ENCODE measurements at places on chromosomes 5 and 9. TPM values are rescaled to one million over a fixed set of nuclear protein-coding genes. Genes with fewer than 3 reads are reported as not detected.

GRCh38 chr9:37923796-37924427 lies 20.0 kb upstream of the SLC25A51 start:
- DNase-seq = no peak

DNA sequence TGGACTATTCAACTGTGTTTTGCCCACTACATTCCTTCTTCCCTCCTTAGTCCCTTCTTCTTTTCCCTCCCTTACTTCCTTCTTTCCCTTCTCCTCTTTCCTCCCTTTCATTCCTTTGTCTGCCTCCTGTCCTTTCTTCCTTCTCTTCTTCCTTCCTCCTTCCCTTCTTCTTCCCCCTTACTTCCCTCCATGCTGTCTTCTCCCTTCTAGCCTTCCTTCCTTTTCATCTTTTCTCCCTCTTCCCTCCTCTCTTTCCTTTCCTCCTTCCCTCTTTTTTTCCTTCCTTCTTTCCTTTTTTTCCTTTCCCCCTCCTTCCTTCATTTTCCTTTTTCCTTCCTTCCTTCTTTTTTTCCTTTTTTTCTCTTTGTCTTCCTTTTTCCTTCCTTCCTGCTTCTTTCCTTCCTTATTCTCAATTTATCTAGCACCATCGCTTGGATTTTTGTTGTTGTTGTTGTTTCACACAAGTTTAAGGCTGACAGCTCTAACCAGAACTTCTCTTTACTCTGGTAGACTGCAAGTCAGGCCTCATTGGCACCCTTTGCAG lies 123.4 kb downstream of the CEMIP2 start:
- DNase-seq = no peak

- DNase-seq = no peak
Observed at GRCh38 chr5:80874162-80874561, 86.0 kb upstream of the RASGRF2 start.

DNA sequence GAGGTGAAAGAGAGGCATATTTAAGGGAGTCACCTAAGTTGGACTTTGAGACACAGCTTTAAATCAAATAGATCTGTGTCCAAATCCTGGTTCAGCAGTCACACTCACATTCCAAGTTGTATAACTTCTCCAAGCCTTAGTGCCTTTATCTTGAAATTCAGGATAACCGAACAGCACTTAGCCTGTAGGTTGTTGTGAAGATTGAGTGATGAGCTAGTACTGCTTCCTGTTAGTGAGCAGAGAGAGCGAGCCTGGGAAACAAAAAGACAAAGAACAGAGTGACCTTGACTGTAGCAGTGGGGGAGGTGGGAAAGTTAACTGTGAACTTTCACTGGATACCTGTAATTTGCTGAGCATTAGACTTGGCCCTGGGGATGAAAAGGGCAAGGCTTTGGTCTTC lies 22.4 kb downstream of the MAML1 start:
- DNase-seq = no peak

GRCh38 chr9:20031836-20032235 lies 243.0 kb upstream of the SLC24A2 start:
- DNase-seq = no peak

DNA sequence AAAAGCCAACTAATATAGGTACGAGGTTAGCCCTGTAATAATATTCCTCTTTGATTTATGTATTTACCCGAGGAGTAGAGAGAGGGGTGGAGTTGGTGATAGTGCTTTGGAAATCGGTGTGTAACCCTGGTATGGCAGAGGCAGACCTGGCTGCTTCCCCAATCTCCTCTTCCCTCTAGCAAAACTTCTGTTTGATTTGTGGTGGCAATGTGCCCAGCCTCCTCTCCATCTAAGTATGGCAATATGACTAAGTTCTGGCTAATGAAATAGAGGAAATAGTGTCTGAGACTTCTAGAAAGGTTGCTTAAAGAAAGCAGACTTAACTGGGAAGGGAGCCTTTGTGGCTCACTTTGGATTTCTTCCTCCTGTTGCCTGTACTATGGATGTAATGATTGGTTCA lies 491.1 kb downstream of the ENC1 start:
- DNase-seq = no peak

DNA sequence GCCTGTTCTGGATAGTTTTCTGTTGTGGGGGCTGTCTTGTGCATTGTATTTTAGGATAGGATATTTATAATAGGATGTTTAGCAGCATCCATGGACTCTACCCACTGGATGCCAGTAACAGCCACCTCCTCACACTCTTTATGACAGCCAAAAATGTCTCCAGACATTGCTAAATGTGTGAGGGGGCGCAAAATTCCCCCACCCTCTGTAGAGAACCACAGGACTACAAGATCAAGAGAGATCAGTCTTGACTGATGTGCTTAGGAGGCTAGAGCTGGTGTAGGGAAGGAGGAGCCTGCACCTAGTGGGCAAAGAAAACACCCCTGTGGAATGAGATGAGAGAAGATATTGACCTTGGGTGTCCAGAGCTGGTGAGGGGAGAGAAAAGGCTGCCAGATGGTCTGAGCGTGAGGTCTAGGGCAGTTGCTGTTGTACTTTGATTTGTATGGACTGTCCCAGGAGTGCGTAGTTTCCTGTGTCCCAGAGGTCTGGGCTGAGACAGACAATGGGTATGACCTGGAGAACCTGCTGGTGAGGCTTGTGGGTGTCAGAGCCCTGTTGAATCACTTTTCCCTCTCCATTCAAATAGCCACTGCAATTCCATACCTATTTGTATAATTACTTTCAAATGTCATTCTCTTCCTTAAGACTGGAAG lies 16.3 kb downstream of the DAPK1 start:
- no peak for DNase-seq

GRCh38 chr9:127521919-127522304 lies 70.6 kb downstream of the LRSAM1 start:
- no peak for DNase-seq

GRCh38 chr9:114200721-114201300 lies 45.5 kb downstream of the COL27A1 start:
- DNase-seq = no peak

- DNase-seq = no peak
Observed at GRCh38 chr5:60382716-60383115, 317.2 kb downstream of the DEPDC1B start.

DNA sequence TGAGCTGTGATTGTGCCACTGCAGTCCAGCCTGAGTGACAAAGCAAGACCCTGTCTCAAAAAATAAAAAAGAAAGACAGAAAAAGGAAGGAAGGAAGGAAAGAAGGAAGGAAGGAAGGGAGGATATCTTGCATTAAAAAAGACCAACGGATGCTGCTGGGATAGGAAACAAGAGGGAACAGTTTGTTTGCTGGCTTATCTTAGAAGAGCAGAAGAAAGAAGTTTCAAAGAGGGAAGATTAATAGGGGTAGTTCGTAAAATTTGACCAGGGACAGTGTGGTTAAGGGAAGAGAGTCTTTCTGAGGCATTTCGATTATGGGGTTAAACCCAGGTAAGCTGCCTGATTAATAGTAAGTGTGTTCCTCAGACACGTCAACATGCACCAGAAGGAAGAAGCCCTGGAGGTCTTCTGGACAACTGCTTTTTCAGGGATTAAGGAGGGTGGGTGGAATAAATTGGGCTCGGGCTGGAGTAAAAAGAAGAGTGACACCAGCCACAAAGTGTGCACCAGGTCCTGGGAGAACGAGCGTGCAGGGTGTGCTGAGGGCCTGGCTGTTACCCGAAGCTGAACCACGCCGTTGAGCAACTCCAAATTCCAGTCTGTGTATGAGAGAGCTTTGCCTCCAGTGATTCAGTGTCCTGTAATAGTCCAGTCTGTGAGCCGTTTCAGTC lies 24.8 kb downstream of the FYB1 start:
- no peak for DNase-seq

ZNF454 gene
- total RNA-seq = not detected

INVS gene
- 7.5 TPM for total RNA-seq

C1QTNF3 gene
- 1.1 TPM for total RNA-seq

NXNL2 gene
- total RNA-seq = 0.33 TPM
